Nephron progenitor cell (in vitro differentiated cells): ENCODE measurements at places on chromosomes 11 and 22.

- DNase-seq, result peak; percentile 69
Measured at GRCh38 chr22:45096256-45096907, 67.3 kb upstream of the NUP50 start.

DNA sequence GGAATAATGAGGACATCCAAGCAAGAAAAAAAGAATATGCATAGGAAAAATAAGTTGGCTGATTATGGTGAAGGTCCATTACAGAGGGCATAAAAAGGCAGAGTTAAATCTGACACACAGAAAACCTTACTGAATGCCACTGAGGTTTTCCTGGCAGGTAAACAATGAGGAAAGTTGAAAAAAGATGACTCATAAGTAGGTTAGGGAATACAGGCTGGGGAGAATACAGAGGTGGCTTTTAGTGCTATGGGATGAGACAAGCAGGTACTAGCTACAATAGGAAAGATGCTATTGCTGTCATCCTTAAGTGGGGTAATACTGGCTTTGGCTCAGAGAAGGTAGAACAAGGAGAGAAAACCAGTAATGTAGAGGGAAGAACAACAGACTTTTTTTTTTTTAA is 44.7 kb downstream of the CSTF3 start:
- no peak for DNase-seq

DNA sequence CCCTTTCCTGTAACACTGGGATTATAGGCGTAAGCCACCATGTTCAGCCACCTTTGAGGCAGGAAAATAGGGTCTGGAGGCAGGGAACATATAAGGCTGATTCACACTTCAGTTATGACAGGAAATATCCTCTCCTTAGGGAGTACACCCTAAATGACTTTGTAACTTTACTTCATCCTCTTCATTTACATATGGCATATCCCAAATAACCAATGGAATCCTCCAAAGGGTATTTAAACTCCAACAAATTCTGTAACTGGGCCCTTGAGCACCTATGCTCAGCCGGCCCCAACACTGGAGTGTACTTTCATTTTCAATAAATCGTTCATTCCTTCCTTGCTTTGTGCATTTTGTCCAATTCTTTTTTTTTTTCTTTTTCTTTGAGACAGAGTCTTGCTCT is 1.6 kb upstream of the KAT5 start:
- DNase-seq, result no peak

DNA sequence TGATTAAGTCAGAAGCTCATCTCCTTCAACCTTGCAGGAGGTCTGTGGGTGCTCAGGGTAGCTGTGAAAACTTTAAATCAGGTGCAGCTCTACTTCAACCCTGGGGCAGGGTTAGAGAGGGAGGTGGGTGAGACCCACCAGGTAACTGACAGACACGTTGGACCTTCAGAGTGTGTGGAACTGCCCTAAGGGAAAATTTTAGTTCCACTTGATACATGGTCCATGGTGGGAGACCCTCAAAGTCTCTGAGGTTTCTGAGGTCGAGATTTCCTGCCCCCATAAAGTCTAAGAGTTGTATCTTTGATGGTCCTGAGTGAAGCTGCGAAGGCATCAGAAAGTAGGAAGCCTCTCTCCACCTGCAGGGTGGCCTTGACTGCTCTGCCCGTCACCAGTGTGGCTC is 23.9 kb upstream of the NNMT start:
- no peak for DNase-seq

DNA sequence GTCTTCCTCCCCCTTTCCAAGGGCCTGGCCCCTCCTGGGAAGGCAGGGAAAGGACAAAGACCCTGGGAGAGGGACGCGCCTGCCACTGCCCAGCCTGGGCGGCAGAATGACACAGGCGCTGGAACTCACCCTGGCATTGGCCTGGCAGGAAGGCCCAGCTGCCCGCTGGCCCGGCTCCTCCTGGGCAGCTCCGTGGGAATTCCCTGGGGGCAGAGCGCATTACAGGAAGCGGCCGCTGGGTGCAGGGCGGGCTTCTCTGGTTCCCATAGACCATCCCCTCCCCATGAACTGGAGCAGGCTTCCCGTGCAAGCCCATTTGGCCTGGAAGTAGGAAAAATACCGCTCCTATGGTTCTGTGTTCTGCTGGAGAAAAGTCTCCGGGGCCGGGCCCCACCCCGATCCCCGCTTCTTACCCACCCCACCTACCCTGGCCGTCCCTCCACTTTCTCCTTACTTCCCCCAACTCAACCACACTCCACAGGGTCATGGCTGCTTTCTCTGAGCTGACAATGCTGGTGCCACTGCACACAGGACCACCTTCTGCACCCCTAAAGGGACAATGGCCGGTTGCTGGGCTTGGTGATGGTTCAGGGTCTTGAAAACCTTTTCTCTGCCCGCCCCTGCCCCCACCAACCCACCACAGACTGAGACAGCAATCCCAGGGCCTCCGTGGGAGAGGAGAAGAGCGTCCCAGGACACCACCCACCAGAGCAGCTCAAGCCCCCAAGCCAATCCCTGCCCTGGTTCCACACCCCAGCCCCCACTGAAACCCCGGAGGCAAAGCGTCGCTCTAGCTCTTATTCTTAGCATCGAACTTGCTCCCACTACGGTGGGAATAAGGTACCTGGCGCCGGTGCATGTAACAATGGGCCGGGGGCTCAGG is 58.9 kb downstream of the LINC01488 start:
- DNase-seq, result peak; percentile 30

GRCh38 chr11:70455354-70455753 is 57.0 kb downstream of the CTTN start:
- DNase-seq, result no peak
